Hypothalamus (tissue), 51 donors: ENCODE measurements at places on chromosomes 3 and 15.
A peak's percentile ranks its signal among the peaks of the same experiment; 100 is the strongest.

GRCh38 chr3:129224984-129225393 lies 24.4 kb upstream of the COPG1 start:
- DNase-seq: peak; percentile 43

- no peak for DNase-seq
Measured at GRCh38 chr3:187243933-187244524, 46.7 kb downstream of the RTP1 start.

DNA sequence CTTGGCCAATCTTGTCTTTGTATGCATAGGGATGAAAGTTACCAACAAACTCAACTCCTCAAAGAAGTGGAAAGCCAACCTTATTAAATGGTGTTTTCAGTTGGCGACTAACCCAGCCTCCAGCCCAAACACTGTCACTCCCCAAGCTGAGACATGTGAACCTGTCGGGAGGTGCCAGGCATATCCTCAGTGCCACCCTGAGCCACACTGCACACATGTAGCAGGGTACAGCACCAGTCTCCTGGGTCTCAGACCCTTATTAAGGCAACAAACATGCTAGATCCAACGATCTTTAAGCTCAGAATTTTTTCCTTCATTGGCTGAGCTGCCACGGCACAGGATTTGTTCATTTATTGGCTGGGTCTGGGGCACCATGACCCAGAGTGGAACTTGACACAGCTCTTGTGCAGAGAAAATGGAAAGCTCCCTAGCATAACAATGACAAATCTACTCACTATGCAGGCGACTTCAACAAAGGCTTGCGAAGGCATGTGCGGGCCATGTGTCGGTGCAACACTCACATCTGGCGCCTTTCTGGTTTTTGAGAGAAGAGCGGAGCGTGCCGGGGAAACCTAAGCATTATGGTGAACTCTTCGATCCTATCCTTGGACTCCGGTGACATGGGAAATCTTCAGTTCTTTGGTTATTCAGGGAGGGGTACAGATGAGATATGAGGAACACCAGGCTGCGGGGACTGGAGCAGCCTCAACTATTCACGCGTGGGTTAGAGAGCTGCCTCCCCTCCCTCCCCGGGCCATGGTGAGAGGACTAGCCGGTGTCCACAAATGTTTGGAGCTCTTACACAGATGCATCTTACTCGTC lies 190.1 kb downstream of the FAM43A start:
- no peak for DNase-seq

GRCh38 chr3:184354754-184355153 lies 6.7 kb downstream of the CLCN2 start:
- DNase-seq: no peak

DNA sequence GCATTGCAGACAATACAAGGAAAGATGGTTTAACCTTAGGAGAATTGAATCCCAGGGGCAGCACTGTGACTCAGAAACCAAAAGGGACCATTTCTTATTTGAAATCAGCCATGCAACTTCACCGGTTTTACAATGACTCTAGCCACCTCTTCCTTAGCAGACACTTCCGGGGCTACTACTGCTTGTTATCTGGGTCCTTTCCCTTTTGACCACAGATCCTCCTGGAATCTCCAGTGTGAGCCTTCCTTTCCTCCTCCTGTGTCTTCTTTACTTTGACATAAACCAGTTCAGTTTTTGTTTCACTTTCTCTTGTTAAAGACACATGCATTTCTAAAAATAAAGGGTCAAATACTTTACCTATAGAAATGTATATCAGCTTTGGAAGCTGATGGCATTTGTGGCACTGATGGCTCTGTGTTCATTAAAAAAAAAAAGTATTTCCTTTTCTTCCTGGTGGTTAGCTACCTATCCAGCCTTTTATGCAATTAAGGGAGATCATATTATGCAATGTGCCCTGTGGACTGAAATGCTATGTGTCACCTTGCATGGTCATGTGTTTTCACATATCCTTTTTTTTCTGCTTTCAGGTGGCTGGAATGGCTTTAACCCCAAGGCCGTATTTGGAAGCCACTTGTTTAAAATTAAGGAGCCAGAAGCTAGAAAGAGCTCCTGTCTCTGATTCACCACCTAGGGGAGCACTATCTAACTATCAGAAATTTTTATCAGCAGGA lies 296.2 kb downstream of the CHL1 start:
- no peak for DNase-seq

DNA sequence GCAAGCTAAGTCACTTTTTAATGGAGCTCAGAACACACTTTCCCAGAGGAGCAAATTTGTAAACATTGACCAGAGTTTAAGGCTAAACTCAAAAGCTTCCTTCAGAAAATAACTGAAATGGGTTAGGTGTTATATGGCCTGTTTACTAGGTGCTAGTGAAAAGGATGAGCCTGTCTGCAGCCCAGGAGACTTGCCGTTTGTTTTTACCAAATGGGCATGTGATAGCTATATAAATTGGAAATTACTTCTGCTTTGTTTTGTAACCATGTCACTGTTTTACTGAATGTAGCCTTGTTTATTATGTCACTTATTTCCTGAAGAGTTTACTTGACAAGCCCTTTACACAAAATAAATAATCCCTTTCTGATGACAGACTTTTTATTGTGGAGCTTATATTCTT lies 109.4 kb upstream of the THSD4 start:
- DNase-seq: no peak

DNA sequence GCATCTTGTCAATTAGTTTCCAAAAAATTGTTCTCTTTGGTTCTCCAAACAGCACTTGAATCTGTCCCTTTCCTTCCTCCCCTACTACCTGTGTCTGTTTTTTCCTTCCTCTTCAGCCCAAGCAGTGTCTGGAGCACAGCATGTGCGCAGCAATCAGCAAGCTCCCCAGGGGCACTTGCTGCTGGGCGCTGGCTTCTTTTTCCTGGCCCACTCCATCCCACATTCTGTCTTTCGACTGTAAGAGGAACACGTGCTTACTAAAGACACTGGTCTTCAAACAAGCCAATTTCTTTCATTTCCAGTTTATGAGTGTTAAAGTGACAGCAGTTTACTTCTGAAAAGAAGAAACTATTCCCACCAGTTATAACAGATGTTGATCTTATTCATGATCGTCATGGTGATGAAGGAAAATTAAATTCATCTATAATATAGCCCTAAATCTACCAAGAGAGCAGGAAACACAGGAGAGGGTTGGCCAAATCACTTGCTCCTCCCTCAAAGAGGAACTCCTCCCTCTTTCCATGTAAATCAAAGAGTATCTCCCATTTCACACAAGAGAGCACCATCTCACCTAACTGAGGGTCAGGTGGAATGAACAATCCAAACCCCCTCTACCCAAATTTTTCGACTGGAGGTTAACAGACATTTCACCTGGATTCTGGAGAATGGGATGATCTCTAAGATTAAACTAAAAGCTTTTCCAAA lies 115.4 kb downstream of the IGF2BP2 start:
- no peak for DNase-seq
